ENCODE measurements at places on chromosomes 4 and X. TPM values are rescaled to one million over a fixed set of nuclear protein-coding genes. Genes with fewer than 3 reads are reported as not detected.

PDGFRA gene
- 73.7 TPM for polyA plus RNA-seq

FGF2 gene
- 1.2 TPM for polyA plus RNA-seq

GRCh38 chr4:168900080-168900479 is 110.0 kb downstream of the CBR4 start:
- H3K27ac ChIP-seq, result no peak overlapping the region
- no peak overlapping the region for H3K4me3 ChIP-seq
- peaks cover 28% of the 10 kb centered on the region for H3K36me3 ChIP-seq
- H3K4me1 ChIP-seq, result no peaks in the 10 kb centered on the region

DNA sequence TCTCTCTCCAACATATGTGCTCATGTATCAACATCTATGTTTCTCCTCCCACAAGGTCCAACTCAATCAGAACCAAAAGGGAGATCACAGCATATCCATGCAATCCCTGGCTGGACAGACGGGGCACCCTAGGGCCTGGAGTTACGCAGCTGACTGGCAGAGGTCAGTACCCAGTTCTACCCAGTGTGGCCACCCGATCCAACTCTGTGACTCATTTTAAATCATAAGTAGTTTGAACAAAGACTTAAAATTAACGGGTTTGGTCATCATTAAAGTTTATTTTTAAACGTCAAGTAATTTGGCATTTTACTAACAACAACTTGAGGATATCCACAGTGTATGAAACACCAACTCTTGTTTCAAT is 59.5 kb downstream of the APBB2 start:
- H3K4me3 ChIP-seq, result no peak overlapping the region
- no peak for DNase-seq

GRCh38 chrX:153671589-153672530 is 1.8 kb downstream of the PNCK start:
- no peaks in the 10 kb centered on the region for H3K36me3 ChIP-seq
- DNase-seq, result no peak
- no peak overlapping the region for H3K4me3 ChIP-seq
- H3K4me1 ChIP-seq, result no peaks in the 10 kb centered on the region

DNA sequence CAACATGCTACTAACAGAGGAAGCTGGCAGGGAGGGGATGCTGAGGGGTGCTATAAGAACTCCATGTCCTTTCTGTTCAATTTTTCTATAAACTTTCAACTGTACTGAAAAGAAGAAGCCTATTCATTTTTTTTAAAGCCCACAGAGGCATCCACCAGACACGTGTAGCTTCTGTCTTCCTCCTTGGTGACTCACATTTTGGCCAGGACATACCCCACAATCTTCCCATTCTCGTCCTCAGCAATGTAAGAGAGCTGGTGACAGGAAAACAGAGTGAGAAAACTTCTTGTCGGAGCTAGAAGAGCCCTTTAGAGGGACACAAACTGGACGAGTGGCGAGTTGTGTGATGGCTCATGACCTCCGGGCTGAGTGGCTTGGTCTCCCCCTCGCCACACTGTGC is 1.1 kb downstream of the NAA10 start:
- peaks cover 3% of the 10 kb centered on the region for H3K4me1 ChIP-seq
- H3K27ac ChIP-seq, result no peak overlapping the region
- no peak for DNase-seq
- no peaks in the 10 kb centered on the region for H3K27me3 ChIP-seq
- peak overlapping the region; percentile 56 for H3K4me3 ChIP-seq

- no peaks in the 10 kb centered on the region for H3K27me3 ChIP-seq
- no peaks in the 10 kb centered on the region for H3K4me1 ChIP-seq
- DNase-seq, result no peak
- no peaks in the 10 kb centered on the region for H3K36me3 ChIP-seq
- H3K27ac ChIP-seq, result no peak overlapping the region
- no peak overlapping the region for H3K4me3 ChIP-seq
Observed at GRCh38 chrX:118211891-118212816, 95.5 kb upstream of the KLHL13 start.

DNA sequence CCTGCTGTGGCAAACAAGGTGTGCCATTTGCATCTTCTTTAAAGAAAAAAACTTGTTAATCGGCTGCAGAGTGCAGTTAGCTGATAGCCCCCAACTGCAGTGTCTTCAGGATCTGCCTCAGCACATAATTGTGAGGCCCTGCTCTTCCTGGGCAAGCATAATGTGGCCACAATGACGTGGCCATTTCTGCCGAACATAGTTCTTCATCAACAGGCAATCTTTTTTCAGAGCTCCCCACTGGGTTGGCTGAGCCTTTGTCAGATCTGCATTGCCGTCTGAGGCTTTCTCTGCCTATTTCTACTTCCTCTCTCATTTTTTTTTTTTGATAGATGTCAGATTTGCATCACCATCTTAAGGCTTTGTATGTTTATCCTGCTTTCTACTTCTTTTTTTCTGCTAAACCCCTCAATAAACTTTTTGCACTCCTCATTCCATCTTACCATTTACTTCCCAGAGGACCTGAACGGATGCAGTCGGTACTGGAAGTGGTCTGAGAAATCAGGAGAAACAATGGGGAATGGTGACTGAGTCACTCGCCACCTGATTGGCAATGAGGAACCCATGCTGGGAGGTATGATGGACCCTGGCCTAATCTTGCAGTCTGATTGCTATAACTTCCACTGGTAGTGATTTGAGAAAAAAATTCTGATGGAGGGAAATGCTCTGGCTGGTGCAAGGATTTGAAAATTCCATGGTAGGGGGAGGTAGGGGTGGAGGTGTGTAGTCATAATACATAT is 21.2 kb upstream of the TAB3 start:
- H3K36me3 ChIP-seq, result no peaks in the 10 kb centered on the region
- H3K27me3 ChIP-seq, result no peaks in the 10 kb centered on the region
- H3K4me1 ChIP-seq, result peaks cover 18% of the 10 kb centered on the region
- H3K4me3 ChIP-seq, result no peak overlapping the region

- DNase-seq, result no peak
- H3K36me3 ChIP-seq, result no peaks in the 10 kb centered on the region
- H3K4me3 ChIP-seq, result no peak overlapping the region
- no peak overlapping the region for H3K27ac ChIP-seq
- H3K27me3 ChIP-seq, result no peaks in the 10 kb centered on the region
- no peaks in the 10 kb centered on the region for H3K4me1 ChIP-seq
Observed at GRCh38 chrX:35499071-35499862, 298.9 kb upstream of the MAGEB16 start.

DNA sequence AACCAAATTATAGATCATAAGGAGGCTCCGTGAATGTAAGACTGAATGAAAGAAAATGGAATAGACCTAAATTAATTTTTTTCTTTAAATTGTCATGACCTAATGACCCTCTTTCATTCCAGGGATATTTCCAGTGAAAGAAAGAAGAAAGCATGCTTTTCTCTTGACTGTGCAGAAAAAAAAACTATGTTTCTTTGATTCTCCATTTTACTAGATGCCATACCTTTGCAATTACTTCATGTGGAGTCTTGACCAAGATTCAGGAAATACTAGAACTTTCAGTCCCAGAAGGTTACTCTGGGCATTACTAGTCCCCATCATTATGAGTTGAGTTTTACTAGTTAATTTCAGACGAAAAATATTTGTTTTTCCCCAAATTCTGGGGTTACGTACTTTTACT is 6.4 kb upstream of the COMMD8 start:
- H3K27ac ChIP-seq, result no peak overlapping the region
- H3K4me3 ChIP-seq, result no peak overlapping the region
- no peaks in the 10 kb centered on the region for H3K36me3 ChIP-seq

DNA sequence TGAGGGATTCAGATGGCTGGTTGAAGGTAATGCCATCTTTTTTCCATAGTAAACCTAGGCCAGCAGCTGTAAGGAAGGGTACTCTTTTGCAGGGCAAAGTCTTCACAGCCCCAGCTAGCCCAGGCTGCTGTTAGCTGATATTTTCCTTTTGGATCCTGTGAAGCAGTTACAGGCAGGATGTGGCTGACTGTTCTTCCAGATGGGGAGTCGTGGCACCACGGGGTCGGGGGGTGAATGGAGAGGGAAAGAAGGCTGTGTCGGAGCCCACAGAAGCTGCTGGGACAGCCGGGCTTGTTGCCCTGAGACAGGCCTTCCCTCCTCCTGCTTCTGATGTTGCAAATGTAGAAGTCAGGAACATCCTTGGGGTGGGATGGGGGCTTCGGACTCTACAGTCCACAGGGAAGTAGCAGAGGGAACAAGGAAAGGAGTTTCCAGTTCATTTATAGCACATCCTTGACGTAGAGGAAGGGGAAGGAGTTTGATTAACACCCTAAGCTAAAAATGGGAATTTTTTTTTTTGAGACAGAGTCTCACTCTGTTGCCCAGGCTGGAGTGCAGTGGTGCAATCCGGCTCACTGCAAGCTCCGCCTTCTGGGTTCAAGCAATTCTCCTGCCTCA is 64.6 kb upstream of the TMEM150C start:
- no peaks in the 10 kb centered on the region for H3K27me3 ChIP-seq
- H3K4me1 ChIP-seq, result no peaks in the 10 kb centered on the region
- no peak overlapping the region for H3K27ac ChIP-seq
- DNase-seq, result no peak

GRCh38 chr4:8727131-8727530 is 134.6 kb downstream of the CPZ start:
- no peaks in the 10 kb centered on the region for H3K27me3 ChIP-seq
- H3K36me3 ChIP-seq, result no peaks in the 10 kb centered on the region
- no peak for DNase-seq

All from small intestine (tissue), 16 donors.